ENCODE measurements at places on chromosomes 13 and 19.
A peak's percentile ranks its signal among the peaks of the same experiment; 100 is the strongest.

DNA sequence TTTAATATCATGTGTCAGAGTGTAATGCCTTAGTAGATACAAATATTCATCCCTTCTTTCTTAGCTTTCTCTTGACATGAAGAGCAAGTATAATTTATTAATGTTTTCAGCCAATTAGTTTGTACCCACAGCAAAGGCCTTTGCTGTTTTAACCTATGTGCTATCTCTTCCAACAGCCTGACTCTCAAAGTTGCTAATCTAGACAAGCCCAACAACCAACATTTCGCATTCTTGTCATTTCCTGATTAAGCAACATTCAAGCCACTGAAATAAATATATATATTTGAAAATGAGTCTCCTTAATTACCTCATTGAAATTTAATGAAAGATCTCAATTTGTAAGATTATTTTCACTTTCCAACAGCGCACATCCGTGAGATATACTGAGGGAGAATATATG is 18.5 kb downstream of the EPSTI1 start:
- no peak for DNase-seq

DNA sequence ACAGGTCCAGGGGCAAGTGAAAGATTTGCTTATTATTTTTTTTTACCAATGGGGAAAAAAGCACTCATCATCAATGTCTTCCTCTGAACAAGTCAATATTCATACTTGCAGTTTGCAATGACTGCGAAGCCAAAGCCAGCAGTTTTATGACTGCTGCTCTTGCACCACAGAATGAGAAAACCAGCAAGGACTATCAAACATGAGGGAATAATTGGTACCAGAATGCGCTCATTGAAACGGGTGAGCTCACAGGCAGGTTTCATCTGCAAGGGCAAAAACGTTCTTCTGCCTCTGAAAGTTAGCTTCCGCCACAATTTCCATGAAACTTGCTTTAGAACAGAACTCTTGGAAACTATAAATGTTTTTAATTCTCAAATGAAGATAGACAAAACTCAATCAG is 5.5 kb downstream of the DLEU7 start:
- no peak for DNase-seq

- no peak for DNase-seq
These were observed 18.5 kb upstream of the ZNF730 start for GRCh38 chr19:23098286-23098685.

GRCh38 chr19:13212759-13213330 is 62.6 kb downstream of the IER2 start:
- DNase-seq: no peak

- peak; percentile 49 for DNase-seq
These were observed 3.8 kb downstream of the PDE4A start for GRCh38 chr19:10424011-10424637.

DNA sequence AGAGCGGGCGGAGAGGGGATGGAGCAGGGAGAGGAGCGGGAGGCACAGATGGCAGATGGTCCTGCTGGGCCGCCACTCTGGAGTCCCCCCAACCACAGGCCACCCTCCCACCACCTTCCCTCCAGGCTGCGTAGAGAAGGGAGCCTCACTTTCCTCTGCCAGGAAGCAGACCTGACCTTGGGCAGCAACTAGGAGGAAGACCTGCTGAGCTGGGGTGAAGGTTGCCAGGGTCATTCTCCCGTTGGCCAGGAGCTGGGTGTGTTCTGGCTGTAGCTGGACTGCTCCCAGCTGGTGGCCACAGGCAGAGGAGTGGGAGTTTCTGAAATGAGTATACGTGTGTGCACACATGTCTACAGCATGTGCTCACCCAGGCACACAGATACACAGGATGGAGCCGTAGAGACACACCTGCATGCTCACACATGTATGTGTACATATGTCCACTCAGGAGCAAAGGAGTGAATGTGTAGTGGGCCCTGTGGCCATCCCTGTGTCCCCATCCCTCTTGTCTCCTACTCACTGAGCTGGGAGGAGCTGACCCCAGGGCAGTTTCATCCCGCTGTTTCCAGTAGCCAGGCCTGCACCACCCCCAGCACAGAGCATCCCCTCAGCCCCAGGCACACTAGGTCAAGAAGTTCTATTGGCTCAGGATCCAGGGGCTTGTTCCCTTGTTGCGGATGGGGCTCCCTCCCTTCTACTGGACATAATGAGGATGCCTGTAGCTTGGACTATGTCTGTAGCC is 53.0 kb downstream of the CHST8 start:
- no peak for DNase-seq

GRCh38 chr13:24512197-24512907 is at the start of gene PARP4:
PARP4 (minus strand) TSS chr13:24512778; CDS start chr13:24503776, 9,002 bp downstream.
- peak; percentile 41 for DNase-seq

- DNase-seq: no peak
These were observed 45.7 kb downstream of the COL4A2 start for GRCh38 chr13:110352735-110353134.

- no peak for DNase-seq
These were observed 483.6 kb downstream of the PCDH20 start for GRCh38 chr13:60931858-60932546.

GRCh38 chr13:31518645-31519044 is 220.7 kb upstream of the RXFP2 start:
- no peak for DNase-seq

DNA sequence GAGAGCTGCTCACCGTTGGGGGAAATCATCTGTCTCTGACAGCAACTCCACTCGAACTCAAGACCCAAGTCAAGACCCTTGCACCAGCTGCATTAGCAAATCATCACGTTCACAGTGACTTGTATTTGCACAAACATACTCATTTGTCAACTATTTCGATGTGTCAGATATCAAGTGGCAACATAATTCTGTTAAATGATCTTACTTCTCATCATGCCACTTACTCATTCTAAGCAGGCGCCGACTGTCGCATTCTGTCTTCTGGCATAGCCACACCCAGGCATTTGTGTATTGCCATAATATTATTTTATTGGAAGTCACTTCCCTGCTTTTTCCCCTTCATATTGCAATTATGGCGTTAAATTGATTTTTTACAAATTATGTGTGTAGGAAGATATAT is 23.0 kb upstream of the ATP1A3 start:
- DNase-seq: no peak

GRCh38 chr13:21800837-21801616 is 130.2 kb downstream of the FGF9 start:
- DNase-seq: no peak

DNA sequence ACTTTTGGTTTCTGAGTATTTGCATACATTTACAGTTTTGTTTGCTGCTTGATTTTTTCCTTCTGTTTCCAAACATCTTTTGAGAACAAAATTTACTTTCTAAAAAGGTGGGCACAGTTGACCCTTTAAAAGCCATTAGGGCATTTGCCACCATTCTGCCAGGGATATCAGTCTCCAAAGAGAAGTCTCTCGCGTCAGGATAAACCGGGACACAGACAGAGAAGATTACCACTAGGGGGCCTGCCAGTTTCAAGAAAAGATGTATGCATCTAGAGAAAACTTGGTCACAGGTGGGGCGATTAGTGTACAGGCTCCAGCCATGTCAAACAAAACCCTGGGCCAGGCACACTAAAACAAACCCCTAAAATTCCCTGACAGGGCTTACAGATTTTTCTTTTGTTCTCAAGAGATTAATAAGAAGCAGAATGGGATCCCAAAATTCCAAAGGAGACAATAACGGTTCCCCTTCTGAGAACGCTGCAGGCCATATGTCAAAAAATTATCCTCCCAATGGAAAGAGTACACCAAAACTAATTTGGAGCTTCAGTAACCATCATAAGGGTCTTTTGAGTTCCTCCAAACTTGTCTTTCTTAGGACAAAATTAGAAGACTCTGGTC is 10.7 kb upstream of the PABPC3 start:
- DNase-seq: no peak

GRCh38 chr13:99796175-99796819 is 175.3 kb downstream of the ZIC5 start:
- no peak for DNase-seq

DNA sequence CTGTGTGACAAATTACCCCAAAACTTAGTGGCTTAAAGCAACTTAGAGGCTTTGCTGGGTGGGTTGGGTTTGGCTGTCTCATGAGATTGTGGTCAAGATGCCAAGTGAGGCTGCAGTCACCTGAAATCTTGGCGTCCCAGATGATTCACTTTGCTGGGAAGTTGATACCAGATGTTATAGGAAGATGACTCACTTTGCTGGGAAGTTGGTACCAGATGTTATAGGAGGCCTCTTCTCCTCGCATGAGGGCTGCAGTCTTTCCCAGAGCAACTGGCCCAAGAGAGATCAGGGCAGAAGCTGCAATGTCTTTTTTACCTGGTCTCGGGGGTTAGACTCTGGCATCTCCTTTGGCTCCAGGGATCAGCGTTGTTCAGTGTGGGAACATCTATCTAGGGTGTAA is 16.8 kb downstream of the TEX29 start:
- DNase-seq: peak; percentile 39

DNA sequence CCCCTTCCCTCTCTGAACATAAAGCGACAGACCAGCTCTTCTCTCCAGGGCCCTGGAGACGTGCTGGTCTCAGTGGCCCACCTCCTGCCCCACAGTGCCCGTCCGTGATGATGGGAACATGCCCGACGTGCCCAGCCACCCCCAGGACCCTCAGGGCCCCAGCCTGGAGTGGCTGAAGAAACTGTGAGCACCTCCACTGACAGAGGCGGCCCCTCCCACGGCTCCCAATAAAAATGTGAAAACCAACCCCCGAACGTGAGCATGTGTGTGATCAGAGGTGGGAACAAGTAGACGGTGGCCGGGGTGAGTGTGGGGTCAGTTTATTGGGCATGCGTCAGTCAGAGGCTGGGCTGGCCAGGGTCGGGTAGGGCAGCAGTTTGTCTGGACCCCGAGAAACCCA is 4.1 kb downstream of the NDUFA3 start:
- no peak for DNase-seq

- DNase-seq: no peak
These were observed 41.1 kb upstream of the CHST8 start for GRCh38 chr19:33580645-33581037.

DNA sequence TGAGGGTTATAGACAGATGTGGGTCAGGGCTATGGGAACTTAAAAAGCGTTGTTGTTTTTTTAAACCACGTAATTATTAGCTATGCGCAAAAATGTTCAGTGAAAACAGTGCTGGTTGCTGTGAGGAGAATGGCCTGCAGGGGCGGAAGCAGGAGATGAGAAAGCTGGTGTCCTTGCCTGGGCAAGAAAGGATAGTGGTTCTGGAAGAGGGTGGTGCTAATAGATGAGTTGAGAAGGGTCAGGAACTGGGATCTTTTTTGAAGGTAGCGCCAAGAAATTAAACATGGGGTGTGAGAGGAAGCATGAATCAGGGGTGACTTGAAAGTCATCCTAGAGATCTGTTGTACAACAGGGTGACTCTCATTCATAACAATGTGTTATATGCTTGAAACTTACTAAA is 4.8 kb upstream of the SMG9 start:
- DNase-seq: peak; percentile 60

GRCh38 chr13:114068656-114069318 is 63.6 kb downstream of the RASA3 start:
- no peak for DNase-seq

DNA sequence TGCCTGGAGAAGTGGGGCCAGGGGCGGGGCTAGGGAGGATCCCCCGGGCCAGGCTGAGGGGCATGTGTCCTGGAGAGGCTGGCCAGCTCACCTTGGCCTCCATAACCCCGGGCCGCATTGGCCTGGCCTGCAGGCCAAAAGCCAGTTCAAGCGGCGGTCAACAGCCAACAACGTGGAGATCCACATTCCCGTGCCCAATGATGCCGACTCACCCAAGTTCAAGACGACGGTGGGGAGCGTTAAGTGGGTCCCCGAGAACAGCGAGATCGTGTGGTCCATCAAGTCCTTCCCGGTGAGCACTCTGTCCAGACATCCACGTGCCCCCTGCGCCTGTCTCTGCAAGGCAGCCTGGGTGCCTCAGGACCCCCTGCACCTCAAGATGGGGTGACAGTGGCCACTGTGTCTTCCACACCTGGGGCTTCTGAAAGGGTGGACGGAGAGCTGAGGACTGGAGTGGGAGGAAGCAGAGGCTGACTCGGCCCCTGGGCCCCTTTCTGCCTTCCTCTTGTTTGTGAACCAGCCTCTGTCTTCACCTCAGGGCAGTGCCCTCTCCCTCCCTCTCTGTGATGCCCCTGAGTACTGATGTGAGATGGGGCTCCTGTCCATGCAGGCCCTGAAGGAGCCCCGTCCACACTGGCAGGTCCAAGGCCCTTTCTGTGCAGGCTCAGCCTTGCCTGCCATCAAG is 31.1 kb downstream of the AP1M1 start:
- DNase-seq: no peak

DNA sequence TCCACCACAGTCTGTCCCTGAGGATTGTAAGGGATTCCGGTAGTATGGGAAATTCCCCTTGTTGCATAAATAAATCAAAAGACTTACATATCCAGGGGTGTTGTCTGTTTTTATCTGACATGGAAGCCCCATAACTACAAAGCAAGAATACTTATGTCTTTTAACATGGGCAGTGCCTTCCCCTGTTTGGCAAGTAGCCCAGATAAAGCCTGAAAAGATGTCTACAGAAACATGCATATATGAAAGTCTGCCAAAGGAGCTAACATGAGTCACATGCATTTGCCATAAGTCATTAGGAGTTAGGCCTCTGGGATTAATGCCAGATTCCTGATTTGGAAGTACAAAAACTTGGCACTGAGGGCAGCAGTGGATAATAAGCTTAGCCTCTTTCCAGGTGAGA is 62.1 kb downstream of the ZNF737 start:
- DNase-seq: peak; percentile 2

DNA sequence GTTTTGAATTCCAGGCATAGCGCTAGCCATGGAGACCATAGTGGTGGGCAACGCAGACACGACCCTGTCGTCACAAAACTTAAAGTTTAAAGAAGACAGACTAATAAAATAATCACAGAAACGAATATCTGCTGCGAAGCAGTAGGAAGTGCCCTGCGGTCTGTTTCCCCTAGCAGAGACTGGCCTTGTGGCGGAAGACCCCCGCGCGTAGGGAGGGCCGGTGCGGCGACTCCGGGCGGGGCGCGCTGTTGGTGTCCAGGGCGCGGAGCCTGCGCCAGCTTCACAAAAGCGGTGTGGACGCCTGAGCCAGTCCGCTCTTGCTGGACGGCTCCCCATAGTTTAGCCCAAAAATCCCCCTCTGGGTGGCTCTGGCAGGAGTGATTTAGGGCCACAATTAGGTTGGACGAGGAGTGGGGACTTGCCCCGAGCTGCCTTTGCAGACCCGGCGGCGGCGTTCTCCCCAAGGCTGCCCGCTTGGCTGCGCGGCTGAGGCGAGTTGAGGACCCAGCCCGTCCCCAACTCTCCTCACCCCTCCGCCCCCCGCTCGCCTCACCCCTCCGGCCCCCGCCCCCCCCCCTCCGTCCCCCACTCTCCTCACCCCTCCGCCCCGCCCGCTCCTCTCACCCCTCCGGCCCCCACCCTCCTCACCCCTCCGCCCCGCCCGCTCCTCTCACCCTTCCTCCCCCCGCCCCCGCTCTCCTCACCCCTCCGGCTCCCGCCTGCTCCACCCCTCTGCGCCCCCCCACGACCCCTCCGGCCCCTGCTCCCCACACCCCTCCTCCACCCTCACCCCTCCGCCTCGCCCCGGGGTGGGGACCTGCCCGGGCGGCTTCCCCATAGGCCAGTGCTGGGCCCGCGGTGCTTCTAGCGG is 14.2 kb upstream of the LATS2 start:
- no peak for DNase-seq

GRCh38 chr13:107886118-107886517 is 329.2 kb downstream of the LIG4 start:
- DNase-seq: no peak

GRCh38 chr13:76808927-76809326 is 77.3 kb downstream of the KCTD12 start:
- DNase-seq: no peak

All from HS-27A (cell line).